ENCODE measurements at places on chromosomes 4 and X.

DNA sequence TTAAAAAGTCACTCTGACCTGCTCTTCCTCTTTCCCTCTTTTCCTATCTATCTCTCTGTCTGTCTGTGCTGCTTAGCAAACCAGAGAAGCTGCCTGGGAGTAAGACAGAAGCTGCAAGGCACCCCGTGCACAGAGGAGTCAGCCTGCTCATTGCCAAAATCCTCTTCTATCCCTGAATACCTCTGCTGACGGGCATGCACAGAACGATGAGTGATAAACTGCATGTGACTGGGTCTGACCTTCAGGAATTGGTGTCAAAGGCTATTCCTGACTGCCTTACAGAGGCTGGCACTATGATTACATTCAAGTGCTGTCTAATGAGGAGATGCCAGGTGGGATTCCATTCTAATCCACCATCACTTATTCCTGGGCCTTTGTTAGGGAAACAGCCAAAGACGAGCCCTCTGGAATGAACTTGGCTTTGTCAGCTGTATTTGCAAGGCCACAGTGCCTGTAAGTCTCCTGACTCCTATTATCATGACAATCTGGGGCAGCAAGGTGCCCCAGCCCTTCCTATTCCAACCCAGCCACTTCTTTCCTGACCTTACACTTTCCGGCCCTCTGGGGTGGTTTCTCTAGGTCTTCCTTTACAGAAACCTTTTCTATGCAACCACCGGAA lies 45.4 kb upstream of the CTAG2 start:
- no peak for DNase-seq

GRCh38 chrX:5586726-5587125 lies 641.9 kb downstream of the NLGN4X start:
- DNase-seq, result no peak

GRCh38 chr4:108417923-108418322 lies 202.5 kb upstream of the RPL34 start:
- DNase-seq, result no peak

GRCh38 chrX:646228-646495 lies 15.6 kb downstream of the SHOX start:
- DNase-seq, result no peak

- DNase-seq, result no peak
Measured at GRCh38 chr4:176898791-176899190, 106.1 kb upstream of the VEGFC start.

DNA sequence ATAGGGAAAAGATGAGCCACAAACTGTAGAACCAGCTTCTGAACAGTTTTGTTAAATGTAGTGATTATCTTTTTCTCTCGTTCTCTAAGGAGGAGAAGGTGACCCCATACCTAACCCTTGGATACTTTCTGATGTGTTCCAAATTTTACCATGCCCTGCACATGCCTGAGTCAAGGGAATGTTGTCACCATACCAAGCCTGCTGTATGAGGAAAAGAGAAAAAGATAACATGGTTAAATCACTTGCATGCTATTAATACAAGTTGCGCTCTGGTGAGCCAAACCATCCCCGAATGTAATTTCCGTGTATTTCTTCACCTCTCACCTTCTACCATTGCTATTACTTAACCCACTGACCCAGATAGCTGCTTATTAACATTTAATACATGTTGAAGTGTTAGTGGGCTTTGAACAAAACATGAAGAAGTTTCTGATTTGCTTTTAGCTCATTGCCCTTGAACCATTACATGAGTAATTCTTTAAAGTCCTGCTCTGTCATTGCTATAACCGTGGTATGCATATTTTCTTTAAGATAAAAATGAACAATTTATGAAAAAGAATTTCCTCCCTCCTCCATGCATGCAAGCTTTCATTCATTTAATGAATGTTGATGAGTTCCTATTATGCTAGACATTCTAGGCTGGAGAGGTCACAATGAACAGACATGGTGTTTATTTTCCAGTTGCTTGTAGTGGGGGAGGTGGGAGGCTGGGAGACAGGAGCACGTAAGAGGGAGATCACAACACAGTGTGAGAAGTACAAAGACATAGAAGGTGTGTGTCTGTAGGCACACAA lies 13.6 kb upstream of the KIT start:
- no peak for DNase-seq

- no peak for DNase-seq
Measured at GRCh38 chr4:184196730-184197385, 20.8 kb downstream of the ENPP6 start.
